Activated T-cell treated with anti-CD3 and anti-CD28 coated beads, Interleukin-2, amount 50 U/mL, for 48 hours (primary cell): ENCODE measurements at places on chromosomes 3 and 15.

- no peak for DNase-seq
These were observed 140.5 kb upstream of the ADAMTS9 start for GRCh38 chr3:64828276-64828675.

DNA sequence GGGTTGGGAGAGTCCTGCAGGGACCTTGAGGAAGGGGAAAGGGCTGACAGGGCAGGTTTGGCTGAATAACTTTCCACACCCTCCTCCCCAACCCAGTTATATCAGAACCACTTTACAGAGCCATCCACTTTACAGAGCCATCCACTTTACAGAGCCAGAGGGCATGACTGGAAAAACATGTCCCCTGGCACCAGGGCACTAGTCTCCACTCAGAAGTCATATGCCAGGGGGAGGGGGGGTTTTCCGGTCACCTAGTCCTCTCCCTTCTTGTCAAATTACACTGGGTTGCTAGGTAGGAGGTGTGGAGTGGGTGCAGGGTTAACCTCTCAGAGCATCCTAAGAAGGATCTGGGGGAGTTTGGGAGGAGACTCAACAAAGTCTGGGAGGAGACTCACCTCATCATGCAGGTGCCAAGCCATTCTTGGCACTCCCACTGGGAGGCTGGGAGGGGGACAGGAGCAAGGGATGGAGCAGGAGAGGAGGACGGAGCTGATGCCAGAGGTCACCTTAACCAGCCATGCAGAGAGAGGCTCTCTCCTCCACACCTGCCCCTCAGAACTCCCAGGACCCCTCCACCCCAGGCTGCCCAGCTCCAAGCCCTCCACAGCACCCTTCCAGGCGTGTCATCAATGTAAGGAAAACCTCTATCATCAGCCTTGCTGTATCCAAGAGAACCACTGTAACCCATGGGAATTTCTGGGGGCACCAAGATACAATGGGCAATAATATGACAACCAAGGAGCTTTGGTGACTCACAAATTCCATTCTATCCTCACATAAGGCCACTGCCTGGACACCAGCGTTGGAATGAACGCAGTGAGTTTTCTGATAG is 1.7 kb downstream of the LRRC2 start:
- no peak for DNase-seq

- DNase-seq: no peak
These were observed 14.5 kb downstream of the ARHGEF26 start for GRCh38 chr3:154135511-154136173.

- DNase-seq: no peak
These were observed 2.5 kb upstream of the IRAK2 start for GRCh38 chr3:10162185-10162584.

DNA sequence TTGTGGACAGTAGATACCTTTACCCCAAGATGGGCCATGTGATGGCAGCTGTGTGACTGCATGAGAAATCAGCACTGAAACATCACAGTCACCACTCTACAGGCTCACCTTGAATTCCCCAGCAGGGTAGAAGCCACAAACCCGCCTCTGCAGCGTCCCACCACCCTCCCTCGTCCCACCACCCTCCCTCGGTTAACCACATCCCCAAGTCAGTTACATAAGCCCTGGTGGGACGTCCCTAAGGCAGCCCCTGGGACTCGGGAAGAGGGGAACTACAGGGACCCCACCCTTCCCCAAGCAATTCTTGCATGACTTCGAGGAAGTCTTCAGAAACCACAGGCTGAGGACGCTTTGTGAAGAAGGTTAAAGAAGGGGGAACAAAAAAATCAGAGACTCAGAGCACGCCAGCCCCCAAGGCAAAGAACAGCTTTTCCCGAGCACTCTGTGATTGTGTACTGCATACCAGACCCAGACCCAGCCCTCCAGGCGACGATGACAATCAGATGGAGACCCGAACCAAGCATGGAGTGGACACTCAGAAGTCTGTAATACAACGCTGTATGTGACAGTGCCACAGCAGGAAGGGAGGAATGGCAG is 60.5 kb downstream of the SH3BP5 start:
- peak; percentile 80 for DNase-seq

DNA sequence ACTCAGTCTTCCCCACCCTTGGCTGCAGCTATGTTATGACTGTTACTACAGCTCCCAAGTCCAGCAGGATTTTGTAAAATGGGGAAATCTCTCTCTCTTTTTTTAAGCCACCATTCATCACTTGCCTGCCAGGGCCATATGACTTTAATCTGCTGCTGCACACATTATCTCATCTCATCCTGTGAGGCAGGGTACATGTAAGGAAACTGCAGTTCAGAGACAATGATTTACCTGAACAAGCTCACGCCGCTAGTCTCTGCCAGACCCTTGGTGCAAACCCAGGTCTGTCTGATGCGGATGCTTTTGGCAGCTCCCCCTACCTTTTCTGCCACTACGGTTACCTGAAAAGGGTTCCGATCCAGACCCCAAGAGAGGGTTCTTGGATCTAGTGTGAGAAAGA is 78.3 kb downstream of the CHRNA7 start:
- no peak for DNase-seq

DNA sequence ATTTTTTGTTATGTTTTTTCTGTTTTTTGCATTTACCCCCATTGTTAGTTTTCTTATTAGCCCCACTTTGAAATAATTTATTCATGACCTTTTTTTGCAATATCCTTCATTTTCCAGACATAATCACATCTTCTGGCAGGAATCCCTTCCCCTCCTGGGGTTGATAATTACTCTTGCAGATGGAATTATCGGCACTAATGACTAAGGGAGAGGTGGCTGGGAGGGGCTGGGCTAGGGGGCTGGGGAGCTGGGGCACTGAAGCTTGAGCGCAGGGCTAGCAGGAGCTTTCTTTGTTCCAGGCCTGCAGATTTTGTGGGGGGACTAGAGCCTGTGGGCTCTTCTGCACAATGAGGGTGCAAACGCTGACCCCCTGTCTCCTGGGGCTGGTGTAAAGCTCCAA is 77.8 kb downstream of the RAB11A start:
- DNase-seq: no peak

DNA sequence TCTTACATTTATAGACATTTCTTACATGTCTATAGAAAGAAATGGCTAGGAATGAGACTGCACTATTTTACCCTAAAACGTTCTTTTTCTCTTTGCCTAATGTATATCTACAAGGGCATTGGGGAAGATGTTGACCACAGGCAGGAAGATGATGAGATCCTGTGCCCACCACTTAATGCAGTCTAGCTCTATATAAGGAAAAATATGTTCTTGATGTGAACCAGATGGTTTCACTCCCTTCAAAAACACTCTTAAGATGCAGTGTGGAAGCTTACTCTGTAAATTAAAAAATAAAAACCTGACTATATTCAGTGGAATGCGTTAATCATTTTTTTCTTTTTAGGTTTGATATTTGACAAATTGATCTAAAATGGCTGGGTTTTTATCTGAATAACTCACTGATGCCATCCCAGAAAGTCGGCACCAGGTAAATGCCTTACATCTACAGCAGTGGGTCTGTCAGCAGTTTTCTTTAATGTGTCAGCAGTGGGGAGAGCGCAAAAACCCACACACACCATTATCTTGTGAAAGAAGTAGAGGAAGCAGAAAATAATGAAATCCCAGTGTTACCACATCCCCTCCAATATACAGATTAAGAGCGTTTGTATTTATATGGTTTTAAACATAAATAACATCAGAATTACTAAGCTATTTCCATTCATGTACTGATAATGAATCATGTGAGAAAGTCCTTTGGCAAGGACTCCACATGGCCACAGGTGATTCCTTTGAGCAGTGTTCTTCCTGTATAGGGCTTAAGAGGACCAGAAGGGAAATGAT is 10.1 kb downstream of the AGTR1 start:
- no peak for DNase-seq

GRCh38 chr15:94584833-94585244 is 353.5 kb downstream of the MCTP2 start:
- DNase-seq: peak; percentile 66

DNA sequence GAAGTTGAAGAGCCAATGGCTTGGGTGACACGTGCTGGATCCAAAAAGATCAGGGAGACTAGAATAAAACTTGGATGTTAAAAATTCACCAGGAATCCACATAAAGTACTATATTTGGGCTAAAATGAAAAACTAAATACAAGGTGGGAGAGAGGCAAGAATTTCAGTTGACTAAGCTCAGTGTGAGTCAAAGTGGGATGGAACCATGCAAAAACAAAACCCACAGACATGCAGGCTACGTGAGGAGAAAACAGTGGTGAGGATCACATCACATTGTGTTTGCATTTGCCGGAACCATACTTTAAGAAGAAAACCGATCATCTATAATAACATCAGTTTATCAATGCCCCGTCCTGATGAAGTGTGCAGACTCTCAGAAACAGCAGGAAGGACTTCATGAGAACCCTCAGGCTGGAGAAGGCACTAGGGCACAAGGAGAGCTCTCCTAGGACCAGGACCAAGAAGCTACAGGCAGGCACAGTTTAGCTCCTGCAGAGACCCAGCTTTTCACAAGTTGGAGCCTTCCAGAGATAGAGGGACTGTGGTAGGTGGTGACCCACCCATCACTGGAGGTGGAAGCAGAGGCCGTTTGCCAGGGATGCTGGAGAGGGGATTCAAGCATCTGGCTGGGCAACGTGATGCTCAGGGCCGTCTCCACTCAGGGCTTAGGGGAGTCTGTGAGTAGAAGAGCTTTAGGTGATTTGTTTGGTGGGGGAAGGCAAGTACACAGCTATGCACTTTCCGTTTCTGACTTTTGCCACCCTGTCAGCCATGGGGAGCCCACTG is 29.0 kb upstream of the NR2E3 start:
- no peak for DNase-seq

GRCh38 chr15:75042730-75043508 is 19.5 kb downstream of the PPCDC start:
- peak; percentile 78 for DNase-seq

DNA sequence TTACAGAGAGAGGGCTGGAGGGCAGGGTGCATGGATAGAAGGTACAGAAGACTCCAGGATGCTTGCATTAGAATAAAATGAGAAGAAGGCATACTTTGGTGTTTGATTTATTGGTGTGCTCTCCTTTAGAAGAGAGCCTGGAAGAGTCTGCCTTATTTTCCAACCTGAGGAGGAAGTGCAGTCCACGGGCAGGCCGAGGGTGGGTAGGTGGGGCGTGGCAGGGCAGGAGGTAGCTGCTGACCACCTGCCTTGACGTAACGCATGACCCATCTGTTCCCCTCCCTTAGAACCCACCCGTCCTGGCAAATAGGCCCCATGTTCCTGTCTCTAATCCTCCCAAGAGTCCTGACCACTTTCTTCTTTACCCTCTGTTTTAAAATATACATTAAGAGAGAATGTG is 222.3 kb upstream of the LYSMD4 start:
- DNase-seq: no peak

DNA sequence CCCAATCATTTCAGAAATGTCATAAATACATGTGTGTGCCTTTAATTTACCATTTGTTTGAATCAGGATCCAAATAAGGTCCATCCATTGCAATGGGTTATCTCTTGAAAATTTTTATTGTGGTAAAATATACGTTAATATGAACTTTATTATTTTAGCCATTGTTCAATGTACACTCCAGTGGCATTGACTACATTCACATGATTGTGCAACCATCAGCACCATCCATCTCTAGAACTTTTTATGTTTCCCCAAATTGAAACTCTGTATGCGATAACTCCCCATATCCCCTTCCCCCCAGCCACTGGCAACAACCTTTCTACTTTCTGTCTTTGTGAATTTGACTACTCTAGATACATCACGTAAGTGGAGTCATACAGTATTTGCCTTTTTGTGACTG is 12.0 kb downstream of the CRTAP start:
- no peak for DNase-seq

GRCh38 chr3:72558001-72558400 is 290.2 kb downstream of the SHQ1 start:
- no peak for DNase-seq

- no peak for DNase-seq
These were observed 262.8 kb upstream of the ST8SIA2 start for GRCh38 chr15:92130906-92131305.

GRCh38 chr3:154979331-154979730 is 100.8 kb upstream of the MME start:
- no peak for DNase-seq

- DNase-seq: no peak
These were observed 285.7 kb upstream of the ROBO2 start for GRCh38 chr3:76754247-76754646.

- DNase-seq: peak; percentile 17
These were observed 12.4 kb downstream of the MAP1A start for GRCh38 chr15:43529587-43530345.

DNA sequence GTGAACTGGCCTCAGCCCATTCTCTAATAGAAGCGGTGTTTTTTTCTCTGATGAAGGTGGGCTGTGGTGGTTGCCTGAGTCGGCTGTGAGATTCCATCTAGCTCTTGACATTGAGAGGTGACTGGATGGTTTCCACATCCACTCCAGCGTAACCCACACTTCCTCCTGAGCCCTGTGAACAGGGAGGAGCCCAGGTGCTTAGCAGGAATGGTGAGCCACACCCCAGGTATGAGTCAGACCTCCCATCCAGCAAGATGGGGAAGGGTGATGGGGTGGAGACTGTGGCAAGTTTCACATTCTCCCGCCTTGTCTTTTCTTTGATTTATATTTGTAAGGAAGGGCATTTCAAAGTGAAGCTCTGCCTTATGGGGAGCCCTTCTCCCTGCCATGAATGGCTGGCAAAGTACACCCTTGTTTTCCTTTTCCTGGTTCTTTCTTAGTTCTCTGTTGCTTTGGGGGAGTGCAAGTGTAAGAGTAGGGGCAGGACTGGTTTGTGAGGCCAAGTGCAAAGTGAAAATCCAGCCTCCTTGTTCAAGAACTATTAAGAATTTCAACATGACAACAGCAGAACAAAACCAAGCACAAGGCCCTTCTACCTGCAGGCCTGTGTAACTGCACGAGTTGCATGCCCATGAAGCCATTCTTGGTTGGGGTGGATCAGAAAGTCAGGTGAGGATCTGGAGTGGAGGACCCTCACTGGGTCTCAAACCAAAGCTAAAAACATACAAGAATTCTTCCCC is 4.6 kb upstream of the TPRG1 start:
- no peak for DNase-seq
